NCI-H526 treated with DMSO at 0.1 percent for 48 hours (cell line): ENCODE measurements at places on chromosomes 4 and X.

GRCh38 chr4:60250657-60251056, 949.5 kb upstream of the ADGRL3 start:
- no peak for DNase-seq

DNA sequence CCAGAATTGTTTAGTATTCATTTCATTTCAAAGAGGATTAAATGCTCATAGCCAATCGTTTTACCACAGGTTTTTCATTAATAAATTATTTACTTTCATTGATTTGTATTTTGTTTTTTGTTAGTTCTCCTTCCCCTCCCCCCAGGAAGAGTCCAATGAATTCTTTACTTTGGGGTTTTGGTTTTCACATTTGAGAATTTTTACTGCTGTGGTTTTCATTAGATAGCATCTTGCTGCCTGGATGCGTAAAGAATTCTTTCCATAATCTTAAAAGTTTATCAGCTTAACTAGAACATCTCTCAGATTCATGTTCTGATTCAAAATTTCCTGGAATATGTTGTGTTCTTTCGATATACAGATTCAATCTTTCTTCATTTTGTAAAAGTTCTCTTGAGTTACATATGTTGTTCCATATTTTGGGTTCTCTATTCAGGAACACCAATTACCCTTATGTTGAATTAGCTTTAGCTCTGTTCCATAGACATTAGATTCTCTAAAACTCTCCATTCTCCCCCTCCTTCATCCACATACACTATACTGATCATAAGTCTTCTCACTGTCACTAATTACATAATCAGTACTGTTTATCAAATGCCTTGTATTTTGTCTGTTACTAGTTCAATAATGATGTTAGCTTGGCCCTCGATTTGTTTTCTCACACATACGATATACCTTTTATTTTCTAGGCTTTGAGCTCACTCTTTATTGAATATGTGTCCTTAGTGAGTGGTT, 184.4 kb downstream of the CAMK2D start:
- no peak for DNase-seq

DNA sequence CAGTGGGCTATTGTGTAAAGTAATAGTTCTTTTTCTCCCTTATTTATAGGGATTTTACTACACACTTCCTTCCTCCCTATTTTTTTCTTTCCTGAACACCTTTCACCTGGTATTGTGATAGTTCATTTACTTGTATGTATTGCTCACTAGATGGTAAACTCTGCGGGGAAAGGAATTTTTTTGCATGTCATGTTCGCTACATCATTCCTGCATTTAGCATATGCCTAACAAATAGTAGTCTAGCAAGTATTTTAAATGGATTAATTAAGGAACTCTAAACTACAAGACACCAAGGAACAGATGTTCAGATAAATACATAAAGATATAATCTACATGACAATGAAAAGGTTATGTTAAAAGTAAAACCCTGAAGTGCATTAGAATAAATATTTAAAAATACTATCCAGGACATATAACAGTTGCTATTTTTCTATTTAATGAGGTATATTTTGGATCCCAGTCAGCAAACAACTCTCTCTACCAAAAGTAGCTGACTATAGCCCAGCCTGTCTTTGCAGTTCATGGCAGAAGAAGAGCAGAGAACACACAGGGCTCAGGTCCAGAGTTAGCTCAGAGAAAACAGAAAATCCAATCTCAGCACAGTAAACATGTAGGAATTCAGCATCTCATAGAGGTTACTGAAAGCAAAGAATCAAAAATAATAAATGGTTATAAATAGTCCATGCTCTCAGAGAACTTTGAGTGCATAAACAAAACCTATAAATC, 87.8 kb downstream of the PACRGL start:
- DNase-seq = no peak

DNA sequence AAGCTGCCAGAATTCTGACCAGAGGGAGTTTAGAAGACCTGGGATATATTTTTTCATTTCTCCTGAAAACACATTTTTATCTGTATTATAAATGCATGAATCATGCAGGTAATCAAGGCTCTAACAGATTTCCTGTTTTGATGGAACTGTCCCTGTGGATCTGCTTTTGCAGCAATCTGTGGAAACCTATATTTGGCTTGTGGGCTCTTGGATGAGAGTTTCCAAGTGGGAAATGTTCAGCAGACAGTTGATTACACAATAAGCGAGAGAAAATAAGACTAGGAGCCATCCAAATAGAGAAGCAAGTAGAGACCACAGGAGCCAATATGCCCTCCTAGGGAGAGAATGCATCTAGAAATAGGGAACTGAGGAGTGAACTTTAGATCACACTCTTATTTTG, 105.0 kb downstream of the NDST3 start:
- no peak for DNase-seq

DNA sequence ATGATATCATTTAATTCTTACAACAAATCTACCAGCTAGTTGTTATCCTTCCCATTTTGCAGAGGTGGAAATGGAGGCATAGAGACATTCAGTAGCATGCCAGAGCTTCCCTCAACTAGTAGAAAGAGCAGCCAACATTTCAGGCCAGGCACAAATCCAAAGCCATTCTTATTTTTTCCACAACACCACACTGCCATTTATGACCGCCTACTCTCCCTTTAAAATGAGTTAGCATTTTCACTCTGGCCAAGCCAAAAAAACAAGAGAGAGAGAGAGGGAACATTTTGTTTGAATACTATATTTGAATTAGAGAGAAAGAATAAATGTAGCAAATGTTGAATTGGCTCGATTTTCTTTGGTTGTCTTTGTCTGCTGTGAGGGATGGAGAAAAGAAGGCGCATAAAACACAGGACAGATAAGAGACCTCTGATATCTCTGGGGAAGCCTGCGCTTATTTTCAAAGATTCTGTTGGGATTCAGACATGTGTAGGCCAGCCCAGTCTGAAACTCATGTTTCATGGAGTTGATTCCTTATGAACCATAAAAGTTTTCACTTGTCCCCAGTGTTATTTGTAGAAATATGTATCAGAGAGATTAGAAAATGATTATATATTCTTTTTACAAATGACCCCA, 265.7 kb downstream of the RAB28 start:
- DNase-seq = no peak

DNA sequence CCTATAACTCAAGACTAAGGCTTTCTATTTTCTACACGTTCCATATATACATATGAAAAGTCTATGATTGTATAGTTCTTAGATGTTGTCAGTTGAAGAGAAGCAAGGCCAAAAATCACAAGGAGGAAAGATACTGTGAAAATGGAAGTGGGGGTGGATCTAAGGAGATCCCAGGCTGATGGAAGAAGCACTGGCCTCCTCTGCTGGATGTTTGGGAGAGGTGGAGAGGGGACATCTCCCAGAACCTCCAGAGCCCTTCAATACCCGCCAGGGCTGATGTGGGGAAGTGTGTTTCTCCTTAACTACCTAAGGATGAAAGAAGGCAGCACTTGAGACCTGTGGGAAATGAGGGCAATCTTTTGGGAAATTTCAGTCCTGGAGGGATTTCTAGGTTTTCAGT, 67.4 kb downstream of the RASGEF1B start:
- no peak for DNase-seq

GRCh38 chrX:32851556-32851955, 359.8 kb downstream of the DMD start:
- no peak for DNase-seq

DNA sequence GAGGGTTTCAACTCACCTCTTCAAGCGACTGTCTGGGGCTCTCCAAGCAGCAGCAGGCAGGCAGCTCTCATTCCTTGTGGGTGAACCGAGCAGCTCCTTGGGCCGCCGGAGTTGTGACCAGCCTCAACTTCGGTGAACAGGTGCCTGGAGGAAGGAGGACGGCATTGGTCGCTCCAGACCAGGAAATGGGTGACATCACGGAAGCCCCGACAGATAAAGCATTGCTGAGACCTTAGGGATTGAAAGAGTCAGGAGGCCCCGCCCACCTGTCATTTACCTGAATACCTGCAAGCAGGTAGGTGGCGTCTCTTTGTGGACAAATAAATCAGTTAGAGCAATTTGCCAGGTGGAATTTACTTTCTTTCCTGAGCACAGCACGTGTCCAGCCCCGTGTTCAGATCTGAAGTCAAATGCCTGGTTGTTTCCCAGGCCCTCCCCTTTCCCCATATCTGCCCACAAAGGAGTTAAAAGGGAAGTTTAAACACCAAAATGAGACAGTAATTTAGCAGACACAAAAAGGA, at the start of gene LNX1:
LNX1 (minus strand) TSS at position 115 of the 521 bp plus-strand sequence. CDS start 17,484 bp downstream, outside the sequence.
- DNase-seq = peak; percentile 97

DNA sequence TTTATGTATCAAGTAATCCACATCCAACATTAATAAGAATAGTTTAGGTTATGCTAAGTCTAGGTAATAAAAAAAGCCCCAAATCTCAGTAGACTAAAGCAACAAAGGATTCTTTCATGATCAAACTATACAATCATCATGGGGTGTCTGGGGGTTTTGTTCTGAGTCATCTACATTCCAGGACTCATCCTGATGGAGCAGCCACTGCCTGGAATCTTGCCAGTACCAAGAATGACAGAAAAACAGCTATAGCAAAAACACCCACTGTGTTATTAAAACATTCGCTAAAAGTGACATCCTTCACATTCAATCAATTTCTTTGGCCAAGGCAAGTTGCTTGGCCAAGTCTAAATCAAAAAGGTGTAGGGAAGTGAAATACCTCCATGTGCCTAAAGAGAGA, 3.9 kb upstream of the ARHGEF38 start:
- DNase-seq = no peak

DNA sequence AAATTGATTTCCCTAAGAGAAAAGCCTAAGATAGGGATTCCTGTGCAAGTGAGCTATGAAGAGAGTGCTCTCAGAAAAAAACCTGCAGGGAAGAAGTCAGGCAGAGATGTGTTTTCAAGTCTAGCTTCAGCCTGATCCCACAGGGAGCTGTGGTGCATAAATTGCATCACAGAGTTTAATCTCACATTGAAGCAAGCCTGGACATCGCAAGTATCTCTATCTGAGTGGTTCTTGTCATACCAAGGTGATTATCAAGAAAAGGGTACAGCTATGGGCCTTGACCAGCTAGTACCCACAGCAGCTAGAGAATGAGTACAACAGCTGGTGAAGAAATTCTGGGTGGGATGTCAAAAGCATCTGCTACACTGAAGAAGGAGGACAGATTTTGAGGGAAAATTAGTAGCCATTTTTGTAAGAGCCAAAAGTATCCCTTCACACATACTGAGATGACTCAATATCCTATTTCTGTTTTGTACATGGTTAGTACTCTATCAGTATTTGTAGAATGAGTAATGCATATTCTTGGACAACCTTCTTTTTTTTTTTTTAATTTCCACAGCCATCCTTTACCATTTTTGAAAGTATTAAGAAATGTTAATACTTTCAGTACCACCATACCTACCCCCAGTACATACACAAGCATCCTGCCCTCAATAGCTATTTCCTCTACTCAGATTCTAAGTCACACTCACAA, 708.9 kb downstream of the IL1RAPL1 start:
- DNase-seq = no peak

- DNase-seq = no peak
These were observed 132.9 kb downstream of the CHIC2 start for GRCh38 chr4:53931461-53931961.
